ENCODE measurements at places on chromosomes 6 and 20.

DNA sequence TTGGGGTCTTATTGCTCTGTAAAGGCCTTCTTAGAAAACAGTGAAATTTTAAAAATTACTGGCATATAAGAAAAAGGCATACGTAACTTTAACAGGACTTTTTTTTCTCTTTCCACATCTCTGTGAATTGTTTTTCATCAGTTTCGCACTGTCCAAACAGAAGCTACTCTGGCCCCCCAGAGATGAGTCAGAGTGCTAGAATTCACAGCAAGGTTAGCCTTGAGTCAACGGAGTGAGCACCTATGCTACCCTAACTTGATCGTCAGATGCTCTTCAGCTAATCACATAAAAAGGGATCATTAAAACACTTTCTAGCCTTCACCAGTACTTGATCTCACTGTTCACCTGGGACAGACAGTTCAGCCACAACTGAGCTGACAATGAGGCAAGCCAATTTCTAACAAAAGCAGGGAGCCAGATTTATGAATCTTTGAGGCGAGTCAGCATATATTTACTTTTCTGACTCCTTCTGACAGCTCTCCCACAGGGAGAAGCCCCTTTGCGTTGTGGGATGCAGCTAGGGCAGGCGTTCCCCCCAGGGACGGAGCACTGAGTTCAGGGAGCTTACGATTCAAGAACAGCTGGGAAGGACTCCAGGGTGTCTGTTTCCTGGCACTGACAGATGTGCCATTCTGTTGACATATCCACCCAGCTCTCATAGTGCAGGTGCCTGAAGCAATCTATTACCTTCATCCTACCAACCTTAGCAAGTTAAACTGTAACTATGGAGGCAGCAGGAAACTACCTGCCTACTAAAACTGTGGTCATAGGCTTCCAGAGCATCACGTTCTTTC, 46.4 kb upstream of the SPDEF start:
- DNase-seq, result no peak

DNA sequence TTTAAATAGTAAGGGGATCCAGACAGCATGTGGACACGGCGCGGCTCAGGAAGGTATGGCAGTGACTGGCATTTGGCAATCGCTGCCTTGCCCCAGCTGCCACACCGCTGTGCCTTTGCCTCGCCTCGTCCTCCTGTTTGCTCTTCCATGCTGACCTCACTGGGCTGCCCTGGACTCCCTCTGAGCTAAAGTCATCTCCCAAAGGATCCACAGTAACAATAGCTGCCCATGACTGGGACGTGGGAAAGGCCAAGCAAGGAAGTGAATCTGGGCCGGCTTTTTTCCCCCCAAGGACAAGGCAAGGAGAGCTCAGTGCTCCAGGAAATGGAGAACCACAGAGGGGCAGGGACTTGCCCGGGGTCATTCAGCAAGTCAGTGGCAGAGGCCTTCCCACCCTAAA, 48.1 kb downstream of the JPH2 start:
- DNase-seq, result no peak

- DNase-seq, result no peak
Measured at GRCh38 chr6:35691027-35691824, 2.5 kb upstream of the FKBP5 start.

GRCh38 chr20:37123441-37123840, 27.6 kb upstream of the RBL1 start:
- DNase-seq, result no peak

DNA sequence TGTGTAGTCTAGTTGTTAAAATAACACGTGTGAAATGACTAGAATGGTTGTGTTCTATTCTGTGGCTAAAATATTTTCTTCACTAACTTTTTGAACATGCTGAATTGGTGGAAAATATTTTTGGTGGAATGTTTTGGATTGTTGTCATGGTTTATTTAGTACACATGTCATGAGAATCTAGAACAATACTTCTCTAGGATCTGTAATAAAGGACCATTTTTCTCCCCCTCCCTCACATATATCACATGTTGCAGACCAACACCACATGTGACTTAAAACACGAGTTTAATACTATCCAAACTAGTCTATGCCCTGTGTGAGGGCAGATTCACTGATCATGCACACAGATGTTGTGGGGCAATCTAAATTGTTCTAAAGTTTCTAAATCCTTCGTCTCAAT, 29.2 kb downstream of the FIG4 start:
- DNase-seq, result no peak

- DNase-seq, result no peak
Measured at GRCh38 chr20:51768759-51769517, 748 bp upstream of the ATP9A start.

GRCh38 chr6:148887181-148887580, 140.4 kb downstream of the UST start:
- DNase-seq, result no peak

GRCh38 chr6:170553534-170554012, 466 bp upstream of the PSMB1 start:
- DNase-seq, result no peak
